Fibroblast of mammary gland (primary cell): ENCODE measurements at places on chromosomes 16 and 17.

GRCh38 chr17:16463358-16464302, 28.4 kb downstream of the LRRC75A start:
- no peak for DNase-seq

- no peak for DNase-seq
Observed at GRCh38 chr17:7034955-7035590, 742 bp upstream of the SLC16A13 start.

DNA sequence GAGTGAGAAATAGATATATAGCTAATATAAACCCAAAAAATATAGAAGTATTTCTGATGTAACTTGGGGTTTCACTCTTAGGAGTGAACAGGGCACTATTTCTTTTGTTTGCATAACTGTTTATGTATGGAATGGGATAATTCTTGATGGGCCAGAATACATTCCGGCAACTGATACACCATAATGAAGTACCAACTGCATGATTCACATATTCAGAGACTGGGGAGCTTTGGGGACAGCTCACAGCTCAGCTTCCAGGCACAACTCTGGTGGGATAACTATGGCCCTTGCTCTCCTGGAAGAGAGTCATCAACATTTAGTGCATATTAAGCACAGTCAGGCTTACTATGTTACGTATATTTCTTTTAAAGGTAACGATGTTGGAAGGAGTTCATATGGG, 42.1 kb upstream of the ADCY7 start:
- DNase-seq, result no peak

DNA sequence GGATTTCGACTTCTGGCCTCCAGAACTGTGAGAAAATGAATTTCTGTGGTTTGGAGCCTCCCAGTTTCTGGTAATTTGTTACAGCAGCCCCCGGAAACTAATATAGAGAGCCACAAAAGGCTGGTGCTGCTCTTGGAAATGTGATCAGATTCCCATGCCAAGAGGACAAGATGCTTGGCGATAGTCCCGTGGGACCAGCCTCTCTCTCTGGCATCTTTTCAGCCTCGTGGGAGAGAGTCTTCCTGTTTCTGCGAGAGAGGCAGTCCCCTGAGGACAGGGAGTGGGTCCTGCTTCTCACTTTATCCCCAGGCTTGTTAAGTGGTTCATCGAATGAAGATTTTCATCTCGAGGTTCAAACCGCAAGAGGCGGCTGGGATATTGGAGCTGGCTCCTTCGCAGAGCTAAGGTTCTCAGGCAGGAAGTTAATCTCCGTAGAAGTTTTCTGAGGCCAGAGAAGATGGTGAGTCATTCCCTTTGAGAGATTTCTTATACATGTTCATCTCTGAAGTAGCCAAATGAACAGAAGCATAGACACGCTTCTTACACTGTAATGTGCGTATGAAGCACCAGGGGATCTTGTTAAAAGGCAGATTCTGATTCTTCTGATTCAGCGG, 211.6 kb upstream of the SDK2 start:
- DNase-seq, result peak; percentile 90

DNA sequence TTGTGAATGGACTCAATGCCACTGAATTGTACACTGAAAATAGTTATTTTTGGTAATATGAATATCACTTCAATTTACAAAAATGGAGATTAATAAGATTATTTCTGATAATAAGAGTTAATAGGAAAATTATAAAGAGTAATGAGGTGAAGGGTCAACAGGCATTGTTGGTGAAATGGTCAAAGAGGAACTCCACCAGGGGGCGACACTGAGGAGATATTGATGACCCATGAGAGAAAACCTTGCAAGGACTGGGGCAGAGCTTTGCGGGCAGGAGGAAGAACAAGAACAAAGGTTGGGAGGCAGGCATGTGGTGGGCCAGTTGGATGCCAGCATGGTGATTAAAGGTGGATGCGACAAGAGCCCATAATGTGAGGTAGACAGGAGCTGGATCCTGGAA, 74.0 kb upstream of the XYLT1 start:
- DNase-seq, result no peak

GRCh38 chr17:73465953-73466230, 154.1 kb upstream of the CDC42EP4 start:
- DNase-seq, result no peak

DNA sequence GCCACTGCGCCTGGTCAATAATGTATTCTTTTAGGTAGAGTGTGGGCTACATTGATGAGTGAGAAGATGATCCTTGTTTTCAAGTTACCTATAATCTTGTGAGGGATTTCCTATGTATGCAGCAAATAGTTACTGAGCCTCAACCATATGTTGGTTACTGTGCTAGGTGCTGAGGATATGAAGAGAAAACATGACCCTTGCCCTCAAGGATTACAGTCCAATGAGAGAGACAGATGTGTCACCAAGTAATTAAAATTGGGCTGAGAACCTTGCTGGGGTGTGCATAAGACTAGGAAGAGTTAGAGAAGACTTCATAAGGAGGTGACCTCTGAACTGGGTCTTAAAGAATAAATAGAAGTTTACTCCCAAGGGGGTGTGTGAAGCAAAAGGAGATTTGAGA, 7.4 kb downstream of the POLR2A start:
- DNase-seq, result no peak

DNA sequence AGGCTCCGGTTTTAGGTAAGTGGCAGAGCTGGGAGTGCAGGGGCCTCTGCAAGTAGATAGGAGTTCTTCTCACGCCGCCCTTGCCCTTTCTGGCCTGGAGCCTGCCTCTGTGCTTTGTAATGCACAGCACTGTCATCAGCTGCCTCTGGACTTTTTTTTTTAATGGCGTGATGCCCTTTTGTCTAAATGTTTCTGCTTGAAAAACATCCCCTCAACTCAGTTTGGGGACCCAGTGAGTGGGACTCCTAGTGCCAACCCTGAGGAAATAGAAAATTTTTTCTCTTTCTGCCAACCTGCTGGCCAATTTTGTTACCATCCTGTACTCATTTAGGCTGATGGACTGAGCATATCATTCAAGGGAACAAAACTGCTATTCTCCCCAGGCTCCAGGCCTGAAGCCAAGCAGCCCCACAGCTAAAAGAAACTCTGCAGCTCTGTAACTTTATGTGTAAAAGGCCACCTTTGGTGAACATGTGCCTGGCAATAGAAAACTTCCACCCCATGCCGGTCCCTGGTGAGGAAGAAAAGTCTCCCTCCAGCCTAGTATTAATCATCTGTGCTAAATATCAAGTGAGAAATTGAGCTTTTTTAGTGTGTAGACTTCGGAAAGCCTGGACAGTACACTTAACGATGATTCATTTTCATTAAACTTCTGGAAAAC, 22.5 kb downstream of the SLC6A2 start:
- DNase-seq, result peak; percentile 38

GRCh38 chr17:75012096-75012345, 449 bp upstream of the MRPL58 start:
- no peak for DNase-seq

- DNase-seq, result peak; percentile 25
Observed at GRCh38 chr16:58970775-58971174, 236.7 kb upstream of the GOT2 start.

DNA sequence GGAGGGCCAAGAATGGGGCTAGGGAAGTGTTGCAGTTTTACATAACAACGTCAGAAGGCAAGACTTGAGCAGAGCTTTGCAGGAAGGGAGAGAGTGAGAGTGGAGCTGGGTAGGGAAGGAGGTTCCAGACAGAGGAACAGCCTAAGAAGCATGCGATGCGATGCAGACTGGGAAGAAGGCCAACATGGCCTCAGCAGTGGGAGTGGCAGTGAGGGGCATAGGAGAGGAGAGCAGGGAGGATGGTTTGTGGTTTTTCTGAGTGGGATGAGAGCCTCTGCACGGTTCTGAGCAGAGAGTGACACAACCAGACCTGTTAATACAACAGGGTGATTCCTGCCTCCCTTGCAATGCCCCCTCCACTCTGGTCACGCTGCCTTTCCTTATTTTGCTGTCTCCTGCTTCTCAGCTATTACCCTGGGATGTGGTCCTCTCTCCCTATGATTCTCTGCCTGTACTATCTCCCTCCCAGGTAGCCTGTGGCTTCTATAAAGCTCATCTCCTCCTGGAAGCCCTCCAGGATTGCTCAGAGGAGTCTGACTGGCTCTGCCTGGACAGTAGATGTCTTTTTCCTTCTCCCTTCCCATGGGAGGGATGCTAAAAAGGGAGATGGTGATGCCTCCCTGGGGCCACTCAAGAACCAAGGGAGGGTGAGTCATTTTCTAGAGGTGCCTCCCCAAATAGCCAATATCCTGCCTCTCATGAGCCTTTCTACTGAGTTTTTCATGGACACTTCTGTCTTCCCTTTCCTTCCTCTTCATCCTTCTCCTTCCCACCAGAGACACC, 38.7 kb upstream of the NGFR start:
- DNase-seq, result peak; percentile 77

DNA sequence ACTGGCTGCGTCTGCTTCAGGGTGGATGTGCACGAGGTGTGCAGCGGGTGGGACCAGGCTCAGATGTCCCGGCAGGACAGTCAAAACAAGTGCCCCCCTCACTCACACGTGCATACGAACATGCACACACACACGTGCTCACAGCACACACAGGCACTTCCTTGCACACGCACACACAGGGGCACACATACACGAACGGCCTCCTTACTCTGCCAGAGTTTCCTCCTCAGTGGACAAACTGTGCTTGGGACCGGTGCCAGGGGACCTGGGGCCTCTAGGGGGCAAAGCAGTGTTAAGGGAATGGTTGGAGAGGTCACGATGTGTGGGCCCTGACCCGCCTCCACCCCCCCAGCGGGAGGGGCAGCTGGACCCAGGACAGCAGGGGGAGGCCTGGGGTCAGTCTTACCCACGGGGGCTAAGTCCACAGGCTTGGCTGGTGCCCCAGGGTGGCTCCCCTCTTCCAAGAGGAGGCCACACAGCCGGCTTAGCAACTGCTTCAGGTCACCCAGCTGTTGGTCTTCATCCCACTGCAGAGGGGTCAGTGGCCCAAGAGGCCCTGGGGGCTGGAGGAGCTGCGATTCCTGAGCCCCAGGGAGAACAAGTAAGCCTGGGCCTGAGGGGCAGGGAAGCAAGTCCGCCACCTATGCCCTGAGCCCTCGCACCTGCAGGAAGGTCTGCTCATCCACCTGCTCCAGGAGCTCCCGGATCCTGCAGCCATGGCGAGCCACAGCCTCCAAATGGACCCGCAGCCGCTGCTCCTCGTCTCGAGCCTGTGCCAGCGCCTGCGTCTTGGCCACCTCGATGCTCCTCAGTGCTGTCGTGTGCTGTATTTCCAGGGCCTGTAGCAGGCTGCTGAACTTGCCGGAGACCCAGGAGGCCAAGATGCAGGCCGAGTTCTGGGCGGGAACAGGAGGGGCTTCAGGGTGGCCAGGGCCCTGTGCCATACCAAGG, 4.9 kb downstream of the TRIM65 start:
- DNase-seq, result no peak

- DNase-seq, result no peak
Observed at GRCh38 chr17:4503283-4504025, 4.8 kb downstream of the SPNS2 start.

DNA sequence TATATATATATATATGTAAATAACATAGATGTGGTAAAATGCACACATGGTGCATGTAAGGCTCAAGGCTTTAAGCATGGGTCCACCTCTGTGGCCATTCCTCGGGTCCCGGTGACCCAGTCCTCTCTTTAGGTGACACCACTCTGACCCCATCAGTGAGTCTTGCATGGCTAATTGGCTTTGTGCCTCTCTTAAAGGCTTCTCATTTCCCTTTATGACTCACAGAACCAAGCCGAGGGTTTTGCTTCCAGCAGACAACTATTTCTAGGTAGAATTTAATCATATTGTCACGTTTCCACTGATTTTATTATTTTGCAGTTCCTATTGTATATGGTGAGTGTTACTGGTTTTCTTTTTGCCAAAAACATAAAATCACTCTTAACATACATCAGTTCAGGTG, 59.7 kb downstream of the PLCG2 start:
- DNase-seq, result peak; percentile 14

GRCh38 chr16:10529895-10530669, 50.3 kb downstream of the EMP2 start:
- no peak for DNase-seq

- DNase-seq, result no peak
Observed at GRCh38 chr16:73369851-73370250, 321.9 kb upstream of the ZFHX3 start.
